ENCODE measurements at places on chromosomes 12 and 14.

DNA sequence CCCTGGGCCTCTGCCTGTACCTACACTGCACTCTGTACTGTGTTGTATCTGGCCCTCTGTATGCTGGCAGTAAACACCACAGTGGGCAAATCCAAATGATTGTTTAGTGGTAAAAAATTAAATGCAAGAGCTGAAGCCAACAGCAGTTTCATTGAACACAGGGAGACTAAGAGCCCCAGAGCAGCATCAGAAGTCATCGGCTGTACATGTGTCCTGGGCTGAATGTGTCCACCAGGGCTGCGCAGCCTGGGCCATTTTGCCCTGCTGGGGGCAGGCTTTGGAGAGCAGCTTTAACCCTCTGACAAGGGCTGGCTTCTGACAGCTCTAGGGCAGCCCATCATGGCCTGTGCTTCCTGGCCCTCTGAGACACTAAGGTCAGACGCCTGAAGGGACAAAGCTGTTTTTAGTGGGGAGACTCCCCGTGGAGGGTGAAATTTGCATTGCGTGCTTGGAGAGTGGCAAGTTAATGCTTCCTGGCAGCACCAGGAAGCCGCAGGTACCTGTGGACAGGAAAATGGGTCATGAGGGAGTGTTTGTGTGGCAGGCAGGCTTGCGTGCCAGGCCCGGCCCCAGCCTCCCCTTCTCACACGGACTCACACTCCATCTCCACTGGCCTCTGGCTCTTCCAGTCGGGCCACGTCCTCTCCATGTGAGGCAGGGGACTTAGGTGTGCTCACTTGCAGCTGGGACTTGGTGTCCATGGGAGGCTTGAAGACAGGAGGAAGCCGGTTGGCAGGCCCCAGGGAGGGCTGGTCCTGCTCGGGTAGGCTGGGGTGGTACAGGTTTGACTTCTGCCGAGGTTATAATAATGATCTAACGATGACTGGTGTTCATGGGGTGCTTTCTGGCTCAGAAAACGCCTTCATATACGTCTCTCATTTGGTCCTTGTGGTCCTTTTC, 150.1 kb downstream of the TSPAN9 start:
- DNase-seq, result no peak

DNA sequence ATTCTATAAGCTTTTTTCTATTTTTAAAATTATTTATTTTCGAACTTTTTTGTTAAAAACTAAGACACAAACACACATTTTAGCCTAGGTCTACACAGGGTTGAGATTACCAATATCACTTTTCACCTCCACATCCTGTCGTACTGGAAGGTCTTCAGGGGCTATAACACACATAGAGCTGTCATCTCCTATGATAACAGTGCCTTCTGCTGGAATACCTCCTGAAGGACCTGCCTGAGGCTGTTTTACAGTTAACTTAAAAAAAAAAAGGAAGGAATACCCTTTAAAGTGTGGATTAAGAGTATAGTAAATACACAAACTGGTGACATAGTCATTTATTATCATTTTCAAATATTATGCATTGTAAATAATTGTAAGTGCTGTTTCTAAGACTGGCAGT, 43.0 kb downstream of the RASSF8 start:
- no peak for DNase-seq

GRCh38 chr14:89025561-89026236, 201.2 kb downstream of the TTC8 start:
- DNase-seq, result peak; percentile 14

DNA sequence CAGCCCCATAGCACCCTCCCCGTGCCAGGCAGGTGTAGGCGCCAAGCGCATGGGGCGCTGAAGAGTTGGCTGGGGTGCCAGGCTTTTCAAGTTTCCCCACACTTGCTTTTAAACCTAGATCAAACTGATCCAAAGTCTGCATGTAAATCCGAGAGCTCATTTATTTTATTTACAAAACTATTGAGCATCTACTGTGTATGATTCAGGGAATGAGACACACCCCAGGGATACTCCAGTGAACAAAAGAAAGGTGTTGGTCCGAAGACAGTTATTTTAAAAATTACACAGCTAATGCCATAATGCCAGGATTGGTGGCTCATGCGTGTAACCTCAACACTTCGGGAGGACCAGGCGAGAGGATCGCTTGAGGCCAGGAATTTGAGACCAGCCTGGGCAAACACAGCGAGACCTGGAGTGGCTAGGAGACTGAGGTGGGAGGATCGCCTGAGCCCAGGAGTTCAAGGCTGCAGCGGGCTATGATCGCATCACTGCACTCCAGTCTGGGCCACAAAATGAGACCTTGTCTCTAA, 780 bp upstream of the SLC41A2 start:
- DNase-seq, result peak; percentile 22

GRCh38 chr12:16492240-16492639, 113.7 kb downstream of the LMO3 start:
- no peak for DNase-seq

- no peak for DNase-seq
Observed at GRCh38 chr12:107523775-107524535, 161.6 kb upstream of the PWP1 start.

DNA sequence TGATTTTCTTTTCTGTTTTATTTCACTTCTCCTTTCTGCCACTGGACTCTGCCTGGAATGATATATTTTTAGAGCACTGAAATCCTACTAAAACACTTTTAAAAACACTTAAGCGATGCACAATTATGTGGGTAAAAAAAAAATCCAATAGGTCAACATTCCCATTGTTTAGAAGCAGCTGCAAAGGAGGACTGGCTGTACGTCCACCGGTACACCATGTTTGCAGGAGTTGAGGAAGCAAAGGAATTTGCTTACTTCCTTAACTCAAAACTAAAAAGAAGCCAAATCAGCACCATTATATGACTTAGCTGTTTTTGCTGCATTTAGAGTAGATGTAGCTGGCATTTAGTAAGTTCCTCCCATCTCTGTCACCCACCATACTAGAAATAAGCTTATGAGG, 186.8 kb upstream of the TMTC1 start:
- no peak for DNase-seq

DNA sequence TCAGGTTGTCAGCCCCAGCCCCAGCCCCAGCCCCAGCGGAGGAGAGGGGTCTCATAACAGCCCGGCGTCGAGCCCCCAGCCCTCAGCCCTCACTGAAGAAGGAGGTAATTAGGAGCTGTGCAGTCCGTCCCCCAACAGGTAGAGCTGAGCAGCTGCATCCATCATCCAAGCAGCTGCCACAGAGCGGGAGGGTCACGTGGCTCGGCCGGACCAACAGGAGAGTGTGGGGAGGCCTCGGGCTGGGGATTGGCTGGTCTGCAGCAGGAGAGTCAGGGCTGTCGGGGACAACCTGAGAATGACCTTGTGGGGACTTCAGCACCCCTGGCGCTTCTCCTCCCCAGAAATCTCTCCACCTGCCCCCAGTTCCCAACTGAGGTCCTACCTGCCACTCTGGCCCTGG, 29.6 kb downstream of the SMUG1 start:
- DNase-seq, result no peak

GRCh38 chr14:86141966-86142365, 612.0 kb downstream of the FLRT2 start:
- DNase-seq, result no peak

GRCh38 chr12:72036393-72036792, 97.7 kb downstream of the TPH2 start:
- no peak for DNase-seq

DNA sequence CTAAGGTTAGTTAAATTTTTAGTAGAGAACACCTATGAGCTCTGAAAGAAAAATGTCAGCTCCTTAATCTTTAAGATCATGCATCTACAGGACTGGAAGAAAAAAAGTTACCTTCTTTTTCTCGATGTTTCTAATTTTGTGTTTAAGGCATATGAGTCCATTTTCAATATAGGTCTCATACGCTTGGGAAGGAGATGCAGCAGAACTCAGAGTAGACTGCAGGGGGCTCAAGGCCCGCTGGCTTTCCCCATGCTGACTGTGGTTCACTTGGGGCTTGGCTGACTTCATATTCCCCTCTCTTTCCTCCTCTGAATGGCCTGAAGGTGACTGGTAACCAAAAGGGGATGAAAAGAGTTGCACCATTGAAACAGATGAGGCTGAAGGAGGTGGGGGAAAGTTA, 1.5 kb downstream of the CAPRIN2 start:
- DNase-seq, result no peak

DNA sequence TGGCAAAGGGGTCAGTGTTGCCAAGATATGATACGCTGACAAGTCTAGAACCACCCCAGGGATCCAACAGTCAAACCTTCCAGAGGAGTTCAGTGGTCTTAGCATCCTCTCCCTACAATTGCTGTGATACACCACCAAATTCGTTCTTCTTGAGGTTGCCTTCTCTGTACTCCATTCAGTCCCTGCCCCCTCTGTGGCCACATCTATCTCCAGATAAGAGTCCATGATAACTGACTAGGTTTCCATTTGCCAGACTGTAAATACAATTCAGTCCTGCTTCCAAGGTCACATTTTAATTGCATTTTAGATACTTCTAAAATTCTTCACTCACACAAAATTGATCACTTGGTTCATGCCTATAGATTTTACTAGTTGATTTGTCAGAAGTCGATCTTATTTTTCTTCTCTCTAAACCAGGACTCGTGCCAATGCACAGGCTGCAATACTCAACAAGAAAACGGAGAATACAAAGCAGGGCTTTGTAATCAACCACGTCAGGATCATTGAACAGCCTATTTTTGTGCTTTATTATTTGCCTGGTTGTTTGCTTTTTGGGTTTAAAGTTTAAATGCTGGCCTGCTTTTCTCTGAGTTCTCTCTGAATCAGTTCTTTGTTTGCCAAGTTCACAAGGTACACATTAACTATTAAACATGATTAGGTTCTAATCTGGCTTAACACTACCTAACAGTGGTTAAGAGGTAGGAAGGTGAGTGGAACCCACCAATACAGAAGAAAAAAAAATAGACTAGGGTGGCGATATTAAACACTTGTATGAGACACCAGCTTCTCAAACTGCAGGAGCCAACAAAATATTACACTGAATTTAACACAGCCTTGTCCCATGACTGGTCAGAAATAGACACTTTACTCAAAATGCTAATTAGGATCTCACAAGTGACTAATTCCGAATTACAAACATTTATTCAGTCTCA, 5.3 kb upstream of the TSPAN8 start:
- no peak for DNase-seq

GRCh38 chr12:51687177-51687576, 96.1 kb downstream of the SCN8A start:
- no peak for DNase-seq

DNA sequence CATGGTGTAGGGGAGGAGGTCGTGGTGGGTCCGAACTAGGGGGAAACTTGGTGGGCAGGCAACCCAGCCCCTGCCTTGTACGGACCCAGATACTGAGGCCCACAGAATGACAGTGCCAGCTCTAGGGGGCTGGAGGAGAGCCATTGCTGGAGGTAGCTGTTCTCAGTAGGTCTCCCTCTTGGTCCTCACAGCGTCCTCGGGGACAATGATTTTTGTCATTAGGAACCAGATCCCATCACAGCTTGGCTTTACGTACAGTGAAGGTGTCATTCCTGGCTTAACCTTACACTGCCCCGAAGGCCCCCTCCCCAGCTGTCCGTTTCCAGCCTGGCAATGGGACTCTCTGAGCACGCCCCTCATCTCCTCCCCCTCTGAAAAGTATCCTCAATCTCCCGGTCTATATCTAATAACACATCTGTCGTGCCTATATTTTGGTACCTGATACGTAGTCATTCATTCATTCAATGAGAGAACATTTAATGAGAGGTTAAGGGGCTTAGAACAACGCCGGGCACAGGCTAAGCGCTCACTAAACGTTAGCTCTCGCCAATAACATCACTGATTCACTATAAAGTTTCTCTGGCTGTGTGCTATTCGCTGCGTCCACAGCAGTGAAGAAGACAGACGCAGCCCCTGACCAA, 597 bp upstream of the DYNC1H1 start:
- no peak for DNase-seq

DNA sequence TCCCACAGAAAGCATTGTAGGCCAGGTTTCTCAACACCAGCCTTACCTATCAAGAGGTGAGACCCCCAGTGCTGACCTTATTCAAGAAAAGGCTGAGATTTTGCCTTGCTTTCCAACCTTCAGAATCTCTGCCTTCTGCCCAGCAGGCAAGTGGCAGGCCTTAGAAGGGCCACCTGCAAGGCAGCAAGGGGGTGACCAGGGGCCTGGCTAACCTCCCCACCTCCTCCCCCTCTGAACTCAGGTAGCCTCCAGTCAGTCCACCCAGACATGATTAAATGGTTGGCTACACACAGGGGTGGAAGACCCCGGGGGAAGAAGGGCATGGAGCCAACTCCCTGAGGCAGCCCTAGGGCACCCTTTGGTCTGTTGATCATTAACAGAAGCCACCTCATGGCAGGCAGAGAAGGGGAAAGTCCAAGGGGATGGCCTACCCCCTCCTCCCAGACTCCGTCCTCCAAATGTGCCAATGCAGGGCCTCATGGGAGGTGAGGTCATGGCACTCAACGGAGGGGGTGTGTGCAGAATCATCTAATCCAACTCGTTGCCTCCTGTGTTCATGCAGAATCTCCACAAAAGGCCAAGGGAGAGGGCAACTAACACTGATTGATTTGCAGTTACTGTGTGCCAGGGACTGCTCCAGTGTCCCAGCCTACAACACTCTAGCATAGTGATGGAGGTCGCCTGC, 8.5 kb downstream of the ZFP36L1 start:
- no peak for DNase-seq

DNA sequence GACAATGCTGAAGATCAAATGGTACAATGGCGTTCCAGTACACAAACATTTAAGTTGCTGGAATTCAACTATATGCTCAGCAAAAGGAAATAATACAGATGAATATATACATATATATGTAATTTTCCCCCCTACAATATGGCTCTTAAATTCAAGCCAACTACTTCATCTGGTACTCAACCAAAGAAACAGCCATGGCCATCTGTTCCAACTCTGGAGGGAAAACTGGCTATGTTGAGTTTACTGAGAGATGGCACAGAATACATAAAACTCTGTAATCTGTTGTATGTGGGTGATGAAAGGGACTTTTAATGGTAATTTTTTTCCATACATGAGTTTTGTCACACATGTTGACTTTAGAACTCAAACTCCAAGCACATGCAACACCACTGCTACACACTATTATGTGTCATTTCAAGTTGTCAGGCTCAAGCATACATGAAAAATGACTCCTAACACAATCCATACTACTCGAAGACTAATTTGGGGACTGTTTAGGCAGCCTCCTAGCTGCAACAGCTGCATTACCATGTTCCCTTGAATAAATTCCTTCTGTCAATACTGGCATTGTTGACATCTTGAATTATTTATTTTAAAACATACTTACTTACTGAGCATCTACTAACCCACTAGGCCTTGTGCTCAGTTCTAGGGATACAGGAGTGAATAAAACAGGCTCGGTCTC, 38.2 kb upstream of the MAP3K9 start:
- no peak for DNase-seq

- no peak for DNase-seq
Observed at GRCh38 chr12:18165889-18166288, 75.9 kb upstream of the RERGL start.

- no peak for DNase-seq
Observed at GRCh38 chr12:104478396-104479122, 21.8 kb downstream of the CHST11 start.

DNA sequence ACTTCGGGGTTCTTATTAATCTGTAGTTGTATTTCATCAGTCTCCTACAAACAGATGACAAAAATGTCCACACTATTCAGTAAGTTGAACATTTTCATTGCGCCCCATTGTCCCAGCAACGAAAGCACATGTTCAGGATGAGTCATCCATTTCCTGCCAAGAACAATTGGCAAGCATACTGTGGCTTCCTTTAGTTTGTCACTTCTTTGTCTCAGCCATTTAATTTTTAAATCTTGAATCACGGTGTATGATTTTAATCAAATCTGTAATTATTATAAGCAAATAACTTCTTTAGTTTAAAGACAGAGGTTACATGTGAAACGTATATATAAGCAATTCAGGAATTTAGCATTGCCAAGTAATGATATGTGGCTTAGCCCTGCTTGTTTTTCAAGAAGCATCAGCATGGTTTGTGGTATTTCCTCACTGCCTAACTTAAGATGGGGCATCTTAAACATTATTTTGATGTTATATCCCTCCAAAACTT, 211.3 kb upstream of the KRR1 start:
- DNase-seq, result peak; percentile 26

Measured in trophoblast cell (in vitro differentiated cells and primary cell).